ENCODE measurements at places on chromosomes 7 and 10.

DNA sequence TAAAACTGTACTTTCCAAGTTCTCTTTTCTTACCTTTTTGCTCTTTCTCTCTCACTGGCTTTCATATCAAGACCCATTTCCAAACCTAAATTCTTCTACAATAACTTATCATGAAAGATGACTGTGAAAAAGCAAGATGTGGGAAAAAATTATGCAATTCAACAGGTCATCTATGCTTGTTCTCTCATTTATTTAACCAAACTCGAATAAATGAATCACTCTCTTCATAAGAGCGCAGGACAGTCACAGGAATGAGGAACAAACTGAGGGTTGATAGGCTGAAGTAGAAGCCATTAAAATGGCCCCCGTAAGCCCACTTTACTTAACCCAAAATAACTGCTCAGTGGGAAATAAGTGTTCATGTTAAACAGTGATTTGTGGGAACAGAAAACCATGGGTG is 1289.7 kb upstream of the SORCS1 start:
- no peak for DNase-seq

DNA sequence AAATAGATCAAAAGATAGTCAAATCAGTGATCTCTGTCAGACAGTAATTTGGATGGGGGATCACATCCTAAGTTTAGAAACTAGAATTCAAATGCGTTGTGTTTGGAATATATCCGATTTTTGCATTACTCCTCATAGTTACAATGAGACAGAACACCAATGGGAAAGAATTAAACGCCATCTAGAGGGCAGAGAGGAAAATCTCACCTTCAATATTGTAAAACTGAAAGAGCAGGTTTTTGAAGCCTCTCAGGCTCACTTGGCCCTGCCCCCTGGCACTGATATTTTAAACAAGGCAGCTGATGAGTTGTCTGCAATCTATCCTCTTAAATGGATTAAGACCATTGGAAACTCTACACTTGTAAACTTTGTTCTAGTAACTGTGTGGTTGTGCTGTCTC is 17.7 kb downstream of the FRG2B start:
- no peak for DNase-seq

GRCh38 chr7:30168835-30169573 is 34.2 kb downstream of the MTURN start:
- DNase-seq: no peak

DNA sequence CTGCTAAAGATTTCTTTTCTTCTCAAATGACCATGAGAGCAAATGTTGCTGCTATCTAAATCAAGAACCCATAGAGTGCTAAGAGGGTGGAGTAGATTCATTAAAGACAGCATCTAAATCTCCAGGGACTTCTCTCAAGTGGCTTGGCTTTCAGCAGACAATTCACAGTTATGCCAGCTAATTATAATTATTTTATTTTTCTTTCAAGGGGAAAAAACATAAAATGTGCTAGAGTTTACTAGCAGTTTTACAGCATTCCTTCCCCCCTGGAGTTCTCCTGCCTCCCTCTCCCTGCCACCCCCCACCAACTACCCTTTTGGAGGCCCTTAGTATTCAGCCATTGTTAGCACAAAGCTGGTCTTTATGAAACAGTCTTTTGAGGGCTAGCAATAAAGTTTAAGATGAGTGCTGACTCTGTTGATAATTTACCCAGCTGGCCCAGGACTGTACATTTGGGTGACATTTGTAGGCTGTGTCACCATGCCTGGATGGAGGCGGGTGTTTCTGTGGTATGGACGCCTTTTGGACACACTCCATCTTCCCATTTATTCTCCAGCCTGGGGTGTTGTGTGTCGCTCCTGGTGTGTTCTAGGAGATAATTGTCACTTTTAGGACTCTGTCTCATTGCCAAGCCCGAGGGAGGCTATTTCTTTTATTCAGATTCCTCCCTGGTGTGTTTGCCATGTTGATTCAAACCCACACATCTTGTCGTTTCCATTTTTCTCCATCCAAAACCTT is 160.2 kb downstream of the CREB5 start:
- no peak for DNase-seq

- no peak for DNase-seq
Measured at GRCh38 chr7:100847360-100847759, 5.2 kb upstream of the SLC12A9 start.

Measured in caudate nucleus (tissue), 63 donors.